ENCODE measurements at places on chromosomes 12 and 14. TPM values are rescaled to one million over a fixed set of nuclear protein-coding genes. Genes with fewer than 3 reads are reported as not detected.

DNA sequence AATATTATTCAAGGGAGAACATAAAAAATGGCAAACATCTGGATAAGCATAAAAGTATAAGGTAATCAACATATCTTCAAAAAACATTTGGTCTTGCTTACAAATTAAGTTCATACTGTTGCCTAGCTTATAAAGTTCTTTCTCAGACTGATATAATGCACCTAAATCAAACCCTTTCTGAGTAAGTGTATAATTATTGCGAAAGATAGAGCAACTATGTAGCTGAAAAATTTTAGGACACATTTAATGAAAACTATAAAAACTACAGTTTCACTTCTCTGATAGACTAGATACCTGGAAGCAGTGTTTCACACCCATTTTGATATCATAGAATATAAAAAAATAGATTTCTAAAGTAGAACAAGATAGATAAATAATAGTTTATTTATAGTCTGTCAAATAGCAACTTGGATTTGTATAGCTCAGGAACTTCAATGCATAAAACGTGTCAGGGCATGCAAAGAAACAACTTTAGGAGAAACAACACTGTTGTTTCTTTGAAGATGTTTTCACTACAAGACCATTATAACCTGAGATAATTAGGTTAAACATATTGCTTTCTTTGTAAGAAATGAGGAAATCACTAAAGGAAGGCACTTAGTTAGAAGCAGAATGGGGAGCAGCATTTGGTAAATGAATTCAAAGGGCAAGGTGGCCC is 7.6 kb downstream of the CLECL1 start:
- no peak for DNase-seq

- no peak for DNase-seq
Observed at GRCh38 chr12:27361372-27361771, 28.7 kb downstream of the BMAL2 start.

- DNase-seq: no peak
Observed at GRCh38 chr12:120242971-120243699, 22.4 kb downstream of the PXN start.

DNA sequence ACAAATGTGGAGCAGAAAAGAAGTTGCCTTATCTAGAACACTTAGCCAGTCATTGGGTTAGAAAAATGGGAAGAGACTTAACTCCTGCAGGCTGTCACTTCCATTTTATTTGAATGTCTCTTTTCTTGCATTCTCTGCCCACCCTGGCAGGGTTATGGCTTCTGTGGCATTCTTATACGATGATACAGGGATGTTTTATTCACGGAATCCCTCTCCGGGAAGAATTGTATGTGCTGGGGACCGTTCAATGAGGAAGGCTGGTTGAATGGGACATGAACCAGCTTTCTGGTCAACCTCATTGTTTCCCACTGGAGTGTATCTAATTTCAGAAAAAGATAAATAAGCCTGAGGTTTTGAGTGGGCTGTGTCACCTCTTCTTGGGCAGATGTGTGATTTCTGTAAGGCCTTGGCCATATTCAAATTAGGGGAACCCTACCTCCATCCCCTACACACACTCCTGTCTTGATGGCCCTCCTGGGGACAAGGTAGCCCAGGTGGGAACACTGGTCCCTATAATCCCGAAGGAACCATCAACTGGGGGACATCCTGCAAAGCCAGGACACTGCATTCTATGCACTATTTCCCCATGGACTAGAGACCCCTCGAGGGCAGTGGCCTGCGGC is 174.8 kb upstream of the GSC start:
- no peak for DNase-seq

DNA sequence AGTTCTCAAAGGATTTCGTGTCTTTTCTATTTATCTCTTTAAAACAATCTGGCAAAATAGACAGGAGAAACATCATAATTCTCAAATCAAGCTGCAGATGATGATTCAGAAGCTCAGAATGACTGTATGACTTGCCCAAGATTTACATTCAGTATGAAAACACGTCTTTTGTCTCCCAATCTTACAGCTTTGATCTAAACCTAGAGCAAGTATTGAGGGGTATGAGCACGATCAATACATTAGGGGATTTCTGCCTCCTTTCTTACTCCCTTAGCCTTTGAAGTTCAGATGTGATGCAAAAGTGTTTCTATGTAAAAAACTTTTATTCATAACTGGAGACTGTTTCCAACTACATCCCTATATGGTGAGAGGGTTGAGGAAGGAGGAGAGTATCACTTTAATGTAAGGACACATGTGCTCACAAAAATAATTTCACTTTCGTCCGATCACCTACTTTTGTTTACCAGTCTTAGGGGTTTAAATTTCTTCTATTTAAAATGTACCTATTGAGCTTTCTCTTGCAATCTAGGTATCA is 454.8 kb downstream of the TMTC2 start:
- no peak for DNase-seq

DNA sequence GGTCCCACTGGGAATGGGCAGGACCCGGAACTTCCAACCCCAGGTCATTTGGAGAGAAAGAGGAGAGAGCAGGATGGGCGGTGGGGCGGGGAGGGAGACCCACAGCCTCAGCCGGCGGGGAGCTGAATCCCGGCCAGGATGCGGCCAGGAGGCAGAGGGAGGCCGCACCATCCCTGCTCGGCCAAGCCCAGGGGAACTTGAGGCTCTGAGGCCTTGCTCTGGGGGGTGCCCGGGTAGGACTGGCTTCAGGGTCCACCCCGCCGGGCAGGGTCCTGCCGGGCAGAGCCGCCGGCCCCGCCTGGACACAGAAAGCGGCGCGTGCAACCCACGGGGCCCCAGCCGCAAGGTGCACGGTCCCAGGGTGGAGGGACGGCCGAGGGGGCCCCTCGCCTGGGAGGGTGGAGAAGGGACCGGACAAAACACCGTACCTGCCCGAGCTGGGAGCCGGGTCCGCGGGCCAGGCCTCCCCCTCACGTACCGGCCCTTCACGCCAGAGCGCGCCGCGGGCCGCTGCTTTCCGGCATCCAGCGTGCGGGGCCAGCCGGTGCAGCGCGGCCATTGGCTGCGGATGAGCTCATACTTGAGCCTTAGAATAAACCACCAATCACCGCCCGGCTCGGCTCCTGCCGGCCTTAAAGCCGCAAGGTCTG is at the start of gene RPS6KL1:
TSS of gene RPS6KL1 (minus strand) at position 509 of the 650 bp plus-strand sequence. CDS start 1,719 bp downstream, outside the sequence.
- peak; percentile 21 for DNase-seq

DNA sequence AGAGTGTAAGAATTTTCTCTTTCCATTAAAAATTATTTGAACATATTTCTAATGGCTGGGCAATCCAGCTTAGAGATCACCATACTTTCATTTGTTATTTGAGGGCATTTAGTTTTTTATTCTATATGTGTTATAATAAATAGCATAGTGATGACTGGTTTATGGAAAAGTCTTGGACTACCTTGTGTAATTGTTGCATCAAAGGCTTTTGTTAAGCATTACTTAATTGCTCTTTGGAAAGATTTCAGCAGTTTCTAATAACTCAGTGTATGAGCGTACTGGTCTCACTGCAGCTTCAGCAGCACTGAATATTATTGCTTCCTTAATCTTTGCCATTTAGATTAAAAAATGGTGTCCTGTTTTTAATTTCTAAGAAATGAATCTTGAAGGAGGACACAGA is 22.8 kb downstream of the TMEM19 start:
- DNase-seq: no peak

- no peak for DNase-seq
Observed at GRCh38 chr12:51430196-51430895, 5.7 kb downstream of the SLC4A8 start.

GRCh38 chr14:100559455-100559854 is 27.8 kb downstream of the BEGAIN start:
- no peak for DNase-seq

Gene GLS2
- total RNA-seq: 2.1 TPM
